Panc1 (cell line): ENCODE measurements at places on chromosomes 3 and 15.

DNA sequence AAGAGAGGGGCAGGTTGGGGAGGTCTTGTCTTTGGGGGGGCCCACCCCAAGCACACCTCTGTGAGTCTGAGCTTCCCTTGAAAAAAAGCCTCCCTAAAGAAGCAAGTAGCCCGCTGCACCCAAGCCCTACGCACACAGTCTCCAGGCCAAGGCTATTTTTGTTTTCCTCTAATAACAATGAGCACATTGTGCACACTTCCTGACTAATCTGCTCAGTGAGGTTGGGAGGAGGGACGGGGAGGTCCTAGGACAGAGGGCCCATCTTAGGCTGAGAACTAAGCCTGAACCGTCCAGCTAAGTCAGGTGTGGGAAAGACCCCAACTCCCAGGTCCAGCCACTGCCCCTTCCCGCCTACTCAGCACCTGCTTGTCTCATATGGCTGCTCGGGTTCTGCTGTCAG is 87.2 kb downstream of the HMG20A start:
- DNase-seq, result no peak

- no peak for DNase-seq
Measured at GRCh38 chr3:156628836-156629618, 45.4 kb upstream of the TIPARP start.

DNA sequence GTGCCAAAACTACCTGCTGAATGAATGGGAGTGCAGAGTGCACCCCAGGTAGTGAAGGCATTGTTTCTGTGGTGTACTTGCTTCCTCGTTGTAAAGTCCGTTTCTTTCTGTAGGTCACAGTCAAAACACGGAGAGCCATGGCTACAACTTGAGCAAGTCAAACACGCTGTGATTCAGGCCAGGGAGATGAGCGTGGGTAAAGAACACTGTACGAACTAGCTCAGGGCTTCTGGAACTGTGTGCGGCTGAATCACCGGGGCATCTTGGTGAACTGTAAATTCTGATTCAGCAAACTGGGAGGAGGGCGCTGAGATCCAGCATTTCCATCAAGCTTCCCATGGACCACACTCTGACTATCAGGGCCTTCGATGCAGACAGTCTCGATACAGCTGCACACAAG is 5.0 kb upstream of the TNK2 start:
- no peak for DNase-seq

DNA sequence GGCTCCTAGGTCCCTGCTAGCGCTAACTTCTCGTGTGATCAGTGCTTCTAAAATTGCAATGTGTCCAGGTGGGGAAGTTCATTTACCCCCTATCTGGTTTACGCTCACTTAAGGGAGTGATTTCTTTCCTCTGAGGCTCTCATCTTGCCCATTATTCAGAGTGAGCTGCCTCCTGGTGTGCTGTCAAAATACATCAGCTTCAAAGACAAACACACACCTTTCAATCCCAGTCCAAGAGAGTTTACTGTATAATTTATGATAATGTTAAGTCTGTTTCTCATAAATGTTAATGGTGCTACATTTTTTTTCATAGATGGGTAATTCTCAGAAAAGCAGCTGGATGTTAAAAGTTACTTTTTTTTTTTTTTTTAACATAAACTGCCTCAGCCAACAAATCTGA is 112.3 kb downstream of the RORA start:
- DNase-seq, result no peak

GRCh38 chr3:141074529-141074928 is 23.4 kb downstream of the SPSB4 start:
- DNase-seq, result no peak

DNA sequence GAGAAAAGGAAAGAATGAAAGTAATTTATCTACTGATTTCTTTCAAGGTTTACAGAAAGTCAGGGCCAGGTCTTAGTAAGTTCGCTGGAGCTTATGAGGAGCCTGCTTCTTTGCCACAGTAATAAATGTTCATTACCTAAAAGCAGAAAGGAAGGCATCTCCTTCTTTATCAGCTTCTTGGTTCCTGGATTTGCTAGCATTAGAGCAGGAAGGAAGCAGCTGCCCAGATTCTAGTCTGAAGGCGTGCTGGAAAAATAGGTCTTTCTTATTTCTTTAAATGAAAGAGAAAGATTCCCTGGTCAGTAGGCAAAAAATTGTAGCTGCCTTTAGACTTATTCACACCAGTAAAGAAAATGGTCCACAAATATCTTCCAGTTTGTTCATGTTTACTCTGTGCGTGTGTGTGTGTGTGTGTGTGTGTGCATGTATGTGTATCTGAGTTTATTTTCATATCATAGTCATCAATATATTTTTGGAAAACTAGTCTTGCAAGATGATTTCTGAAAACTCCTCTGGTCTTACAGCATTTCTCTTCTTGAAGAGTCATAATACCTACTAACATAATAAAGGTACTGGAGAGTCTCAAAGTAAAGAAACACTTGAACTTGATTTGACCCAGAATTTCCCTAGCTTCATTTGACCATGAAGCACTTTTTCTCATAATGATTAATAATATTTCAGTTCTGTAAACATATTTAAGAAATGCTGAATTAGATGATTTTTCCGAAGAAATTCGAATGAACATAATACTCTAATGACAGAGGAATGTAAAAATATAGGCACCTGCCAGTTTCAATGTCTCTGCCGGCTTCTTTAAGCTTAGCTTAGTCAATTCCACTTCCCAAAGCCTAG is 255.3 kb upstream of the ZPLD1 start:
- DNase-seq, result no peak

DNA sequence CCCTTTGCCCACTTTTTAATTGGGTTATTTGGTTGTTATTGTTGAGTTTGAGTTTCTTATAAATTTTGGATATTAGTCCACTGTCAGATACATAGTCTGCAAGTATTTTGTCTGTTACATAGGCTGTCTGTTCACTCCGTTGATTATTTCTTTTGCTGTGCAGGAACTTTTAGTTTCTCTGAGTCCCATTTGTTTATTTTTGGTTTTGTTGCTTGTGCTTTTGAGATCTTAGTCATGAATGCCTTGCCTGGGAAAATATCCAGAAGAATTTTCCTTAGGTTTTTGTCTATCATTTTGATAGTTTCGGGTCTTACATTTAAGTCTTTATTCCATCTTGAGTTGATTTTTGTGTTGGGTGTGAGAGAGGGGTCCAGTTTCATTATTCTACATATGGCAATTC is 254.5 kb downstream of the NLGN1 start:
- DNase-seq, result no peak

- no peak for DNase-seq
Measured at GRCh38 chr15:94240480-94240879, 9.1 kb downstream of the MCTP2 start.

DNA sequence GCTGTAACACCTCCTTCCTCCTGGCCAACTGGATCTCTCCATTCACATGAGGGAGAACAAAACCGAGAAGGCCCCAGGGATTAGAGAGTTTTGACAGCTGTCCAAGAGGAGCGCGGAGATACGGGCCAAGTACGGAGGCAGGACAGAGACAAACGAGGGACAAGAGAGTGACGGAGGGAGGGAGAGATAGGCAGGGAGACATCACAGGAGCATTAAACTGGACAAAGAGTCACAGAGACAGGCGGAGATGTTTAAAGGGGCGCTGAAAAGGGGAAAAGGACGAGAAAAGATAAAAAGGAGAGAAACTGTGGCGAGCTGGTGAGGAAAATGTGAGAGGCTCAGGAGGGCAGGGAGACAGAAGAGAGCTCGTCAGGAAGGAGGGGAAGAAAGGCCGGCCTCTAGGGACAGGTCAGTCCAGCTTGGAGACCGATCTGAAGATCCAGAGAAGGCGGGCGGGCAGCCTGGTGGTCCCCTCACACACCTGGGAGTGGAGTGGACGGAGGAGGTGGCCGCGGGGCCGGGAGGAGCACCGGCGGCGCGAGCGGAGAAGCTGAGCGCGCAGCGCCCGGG is 40.5 kb upstream of the ROPN1 start:
- no peak for DNase-seq

- no peak for DNase-seq
Measured at GRCh38 chr15:74613953-74614743, 1.5 kb upstream of the CLK3 start.

- DNase-seq, result no peak
Measured at GRCh38 chr15:80694611-80695098, 455 bp upstream of the ABHD17C start.

- no peak for DNase-seq
Measured at GRCh38 chr3:47342151-47342550, 38.7 kb upstream of the PTPN23 start.

- no peak for DNase-seq
Measured at GRCh38 chr3:116038968-116039650, 406.2 kb downstream of the LSAMP start.

DNA sequence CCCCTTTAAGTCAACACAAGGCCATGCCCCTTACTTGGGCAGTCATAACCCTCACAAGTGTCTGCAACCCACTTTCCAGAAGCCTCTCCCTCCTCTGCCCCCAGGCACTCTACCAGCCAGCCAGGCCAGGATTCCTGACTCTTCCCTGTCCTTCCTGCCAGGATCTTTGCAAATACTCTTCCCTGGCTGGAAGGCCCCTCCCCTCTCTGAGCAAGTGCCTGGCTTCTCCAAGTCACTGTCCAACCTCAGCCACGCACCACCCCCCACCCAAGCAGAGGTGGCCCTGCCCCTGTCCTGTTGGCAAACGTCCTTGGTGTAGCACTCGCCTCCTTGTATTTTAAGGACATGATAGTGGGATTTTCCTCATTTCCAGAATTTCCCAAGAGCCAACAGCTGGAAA is 54.7 kb upstream of the USP3 start:
- no peak for DNase-seq

DNA sequence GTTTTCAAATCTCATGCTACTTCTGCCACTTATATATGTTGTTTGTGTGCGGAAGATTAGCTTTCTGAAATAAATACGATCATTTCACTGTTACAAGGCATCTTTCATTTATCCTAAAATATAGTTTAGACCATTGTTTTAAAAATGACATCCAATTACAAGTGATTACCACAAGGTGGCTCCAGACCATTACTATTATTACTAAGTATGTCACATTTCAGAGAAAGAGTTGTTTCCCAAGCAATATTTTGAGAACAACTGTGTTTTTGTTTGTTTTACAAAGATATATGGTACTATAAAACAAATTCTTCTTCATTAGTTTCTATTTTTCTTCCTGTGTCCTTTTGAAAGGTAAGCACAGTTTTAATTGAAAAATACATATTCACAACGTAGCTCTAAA is 136.0 kb upstream of the RAP2B start:
- DNase-seq, result no peak

GRCh38 chr15:100170291-100171210 is 171.2 kb downstream of the ADAMTS17 start:
- no peak for DNase-seq

- no peak for DNase-seq
Measured at GRCh38 chr3:100496711-100497261, 4.4 kb downstream of the TMEM45A start.

DNA sequence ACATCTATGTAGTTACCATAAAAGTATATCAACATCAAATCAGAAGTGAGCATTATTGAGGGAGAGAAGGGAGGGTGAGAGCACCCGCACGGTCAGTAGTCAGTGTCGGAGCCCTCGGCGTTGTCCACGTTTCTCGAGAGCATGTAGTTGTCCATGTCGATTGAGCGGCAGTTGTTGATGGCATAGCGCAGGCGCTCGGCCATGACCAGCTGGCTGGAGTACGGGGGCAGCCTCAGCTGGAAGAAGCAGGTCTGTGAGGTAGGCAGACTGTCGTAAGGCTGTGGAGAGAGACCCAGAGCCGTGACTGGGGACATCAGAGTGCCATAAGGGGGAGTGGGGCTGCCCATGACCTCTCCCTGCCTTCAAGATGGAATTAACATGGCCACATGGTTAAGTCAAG is 11.8 kb downstream of the FBXL22 start:
- no peak for DNase-seq
